CD8-positive, alpha-beta memory T cell (primary cell): ENCODE measurements at places on chromosomes 6 and 20. TPM values are rescaled to one million over a fixed set of nuclear protein-coding genes. Genes with fewer than 3 reads are reported as not detected.

The LINC00237 gene
- not detected for total RNA-seq

The PRDM1 gene
- 88.2 TPM for total RNA-seq

The LBP gene
- total RNA-seq = not detected

The GNRH2 gene
- 0.42 TPM for total RNA-seq

The MOCS3 gene
- 7.9 TPM for total RNA-seq

The PRIM2 gene
- 35.2 TPM for total RNA-seq

The C6orf52 gene
- total RNA-seq = 6.8 TPM

The UBD gene
- 2.6 TPM for total RNA-seq

The DNAAF9 gene
- total RNA-seq = 2.3 TPM

The SLC22A23 gene
- 0.39 TPM for total RNA-seq

The COL12A1 gene
- not detected for total RNA-seq

The SOX4 gene
- 0.66 TPM for total RNA-seq

The KCNQ2 gene
- total RNA-seq = not detected

The GATA5 gene
- not detected for total RNA-seq

The TDRD6 gene
- total RNA-seq = not detected

The RAMACL gene
- 0.60 TPM for total RNA-seq

The ADGRF5 gene
- not detected for total RNA-seq

The GJA1 gene
- total RNA-seq = not detected

The KCNK5 gene
- 27.6 TPM for total RNA-seq

The SLC22A7 gene
- total RNA-seq = not detected

The LPA gene
- total RNA-seq = not detected

The WFDC5 gene
- total RNA-seq = not detected

The DUSP15 gene
- total RNA-seq = not detected

The CPXM1 gene
- total RNA-seq = 0.71 TPM

The CASS4 gene
- 3.7 TPM for total RNA-seq

The SOX18 gene
- total RNA-seq = not detected

The L3MBTL1 gene
- 5.2 TPM for total RNA-seq

The MAP1LC3A gene
- 1.7 TPM for total RNA-seq

The ELOVL4 gene
- total RNA-seq = 1.8 TPM

The KCNK15 gene
- total RNA-seq = 0.09 TPM

The CEP43 gene
- total RNA-seq = 29.5 TPM

The KCNK16 gene
- not detected for total RNA-seq

The BIRC7 gene
- total RNA-seq = not detected

The ZNF311 gene
- total RNA-seq = 0.73 TPM

The CSNK2B gene
- 323 TPM for total RNA-seq

The HFE gene
- 1.1 TPM for total RNA-seq

The DOK5 gene
- total RNA-seq = 4.8 TPM

The ELOVL2 gene
- not detected for total RNA-seq

The SMOC2 gene
- not detected for total RNA-seq
